SK-MEL-5 (cell line): ENCODE measurements at places on chromosomes 3 and 15. TPM values are rescaled to one million over a fixed set of nuclear protein-coding genes. Genes with fewer than 3 reads are reported as not detected.

The TGM4 gene
- not detected in 2 replicates for total RNA-seq

The INKA1 gene
- 3.4 and 6.9 TPM in 2 replicates for total RNA-seq

The CRELD1 gene
- 47.7 and 50.2 TPM in 2 replicates for total RNA-seq

The TIMP4 gene
- total RNA-seq: not detected in 2 replicates

The KCNH8 gene
- total RNA-seq: 0.24 and 0.26 TPM in 2 replicates

The WNT5A gene
- total RNA-seq: 1.2 and 1.3 TPM in 2 replicates

The GOLGA8K gene
- 0.13 and 0.40 TPM in 2 replicates for total RNA-seq

The C3orf85 gene
- not detected in 2 replicates for total RNA-seq

The NDUFAF3 gene
- total RNA-seq: 174 and 216 TPM in 2 replicates

The P2RY1 gene
- 3.6 and 4.8 TPM in 2 replicates for total RNA-seq

The RBPMS2 gene
- 1.1 and 1.4 TPM in 2 replicates for total RNA-seq

DNA sequence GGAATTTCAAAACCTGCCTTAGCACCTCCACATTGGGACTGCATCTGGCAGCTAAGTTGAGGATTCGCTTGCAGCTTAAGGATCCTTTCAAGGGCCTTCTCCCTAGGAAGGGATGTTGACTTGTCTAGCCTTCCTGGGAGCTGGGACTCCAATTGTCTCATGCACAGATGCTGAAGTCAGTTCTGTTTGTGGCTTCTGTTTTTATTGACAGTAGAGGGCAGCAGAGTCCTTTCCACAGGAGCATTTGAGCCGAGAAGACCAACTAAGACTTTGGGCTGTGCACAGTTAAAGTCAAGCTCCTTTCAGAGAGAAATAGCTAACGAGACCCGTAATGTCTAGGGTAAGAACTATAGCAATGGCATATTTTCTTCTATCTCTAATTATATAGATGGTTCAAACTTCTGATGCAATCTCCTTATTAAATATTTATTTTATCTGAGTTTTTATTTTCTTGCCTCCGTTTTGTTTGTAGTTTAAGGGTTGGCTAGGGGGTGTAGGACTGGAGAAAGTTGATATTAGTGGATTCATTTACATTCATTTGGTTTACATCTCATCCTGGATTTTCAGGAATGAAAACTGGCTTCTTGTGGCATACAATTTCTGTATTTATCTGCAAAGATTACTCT, 59.7 kb upstream of the KBTBD8 start:
- DNase-seq: peak; percentile 83

DNA sequence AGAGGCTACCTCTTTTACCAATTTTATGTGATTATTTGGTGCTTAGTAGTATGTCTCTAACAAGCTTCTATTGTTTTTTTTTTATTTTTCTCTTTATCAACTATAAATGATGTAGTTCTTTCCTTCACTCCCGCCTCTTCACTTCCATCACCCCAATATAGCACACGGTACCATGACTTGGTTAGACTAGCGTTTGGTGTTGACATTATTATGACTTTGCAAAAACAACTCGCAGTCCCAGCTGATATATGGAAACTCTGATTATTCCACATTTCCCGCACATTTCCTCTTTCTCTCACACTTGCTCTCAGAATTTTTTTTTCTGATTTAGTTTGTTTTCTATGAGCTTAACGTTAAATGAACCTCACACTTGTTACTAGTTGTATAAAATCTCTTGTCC, 162.2 kb downstream of the GREM1 start:
- DNase-seq: no peak

DNA sequence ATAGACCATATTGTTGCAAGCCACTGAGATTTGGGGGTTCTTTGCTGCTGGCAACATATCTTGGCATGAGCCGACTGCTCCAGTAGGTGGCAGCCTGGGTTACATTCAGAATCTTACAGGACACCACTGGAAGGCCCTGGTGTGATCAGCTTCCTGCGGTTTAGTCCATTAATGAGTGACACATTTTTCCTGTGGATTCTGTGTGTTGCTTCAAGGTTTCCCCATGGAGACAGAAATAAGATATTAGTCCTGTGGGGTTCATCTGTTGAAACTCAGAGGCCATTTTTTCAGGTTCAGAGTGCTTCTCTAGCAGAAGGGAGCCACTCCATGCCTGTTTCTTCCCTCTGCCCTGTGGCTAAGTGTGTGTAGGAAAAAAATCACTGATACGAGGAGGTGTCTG, 116.2 kb downstream of the MFSD1 start:
- DNase-seq: peak; percentile 75

DNA sequence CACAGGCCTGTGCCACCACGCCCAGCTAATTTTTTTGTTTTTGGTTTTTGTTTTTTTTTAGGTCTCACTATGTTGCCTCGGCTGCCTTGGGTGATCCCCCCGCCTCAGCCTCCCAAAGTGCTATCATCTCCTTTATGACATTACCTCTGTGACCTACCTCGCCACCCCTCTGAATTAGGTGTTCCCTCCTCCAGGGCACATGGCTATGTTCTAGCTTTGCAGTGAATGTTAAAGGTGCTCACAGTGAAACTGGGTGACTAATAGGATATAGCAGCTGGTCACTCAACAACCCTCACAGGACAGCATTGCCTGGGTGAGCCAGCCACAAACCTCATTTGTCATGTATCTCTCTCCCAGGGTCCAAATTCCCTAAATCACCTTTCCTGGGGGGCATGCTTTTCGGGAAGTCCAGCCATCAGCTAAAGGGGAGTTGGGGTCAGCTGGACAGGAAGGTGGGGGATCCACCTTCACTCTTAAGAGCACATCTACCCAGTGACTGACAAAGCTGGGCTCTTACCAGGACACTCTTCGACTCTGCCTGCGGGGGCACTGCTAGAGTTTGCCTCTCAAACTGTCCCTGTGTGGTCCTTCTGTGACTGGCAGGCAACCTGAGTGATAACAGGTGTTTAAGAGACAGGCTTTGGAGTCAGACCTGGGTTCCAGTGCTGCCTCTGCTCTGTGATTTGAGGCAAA, 1.6 kb upstream of the TTLL3 start:
- peak; percentile 54 for DNase-seq

DNA sequence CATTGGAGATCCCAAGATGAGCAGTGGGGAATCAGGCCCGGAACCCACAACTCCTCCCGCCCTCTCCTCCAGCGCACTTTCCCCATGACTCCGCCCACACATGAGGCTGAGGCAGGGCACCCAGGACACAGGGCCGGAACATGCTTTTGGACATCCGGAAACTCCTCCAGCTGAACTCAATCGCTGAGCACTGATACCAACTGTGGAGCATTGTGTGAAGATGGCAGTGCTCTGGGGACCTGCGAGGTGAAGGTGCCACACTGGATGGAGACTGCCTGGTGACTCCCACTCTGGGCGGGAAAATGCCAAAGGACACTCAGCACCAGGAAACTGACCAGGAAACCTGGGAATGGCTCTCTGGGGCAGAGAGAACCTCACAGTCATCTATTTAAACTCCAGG, 189.1 kb downstream of the FAM43A start:
- DNase-seq: no peak

- no peak for DNase-seq
These were observed 544 bp upstream of the GATM start for GRCh38 chr15:45378913-45379262.

DNA sequence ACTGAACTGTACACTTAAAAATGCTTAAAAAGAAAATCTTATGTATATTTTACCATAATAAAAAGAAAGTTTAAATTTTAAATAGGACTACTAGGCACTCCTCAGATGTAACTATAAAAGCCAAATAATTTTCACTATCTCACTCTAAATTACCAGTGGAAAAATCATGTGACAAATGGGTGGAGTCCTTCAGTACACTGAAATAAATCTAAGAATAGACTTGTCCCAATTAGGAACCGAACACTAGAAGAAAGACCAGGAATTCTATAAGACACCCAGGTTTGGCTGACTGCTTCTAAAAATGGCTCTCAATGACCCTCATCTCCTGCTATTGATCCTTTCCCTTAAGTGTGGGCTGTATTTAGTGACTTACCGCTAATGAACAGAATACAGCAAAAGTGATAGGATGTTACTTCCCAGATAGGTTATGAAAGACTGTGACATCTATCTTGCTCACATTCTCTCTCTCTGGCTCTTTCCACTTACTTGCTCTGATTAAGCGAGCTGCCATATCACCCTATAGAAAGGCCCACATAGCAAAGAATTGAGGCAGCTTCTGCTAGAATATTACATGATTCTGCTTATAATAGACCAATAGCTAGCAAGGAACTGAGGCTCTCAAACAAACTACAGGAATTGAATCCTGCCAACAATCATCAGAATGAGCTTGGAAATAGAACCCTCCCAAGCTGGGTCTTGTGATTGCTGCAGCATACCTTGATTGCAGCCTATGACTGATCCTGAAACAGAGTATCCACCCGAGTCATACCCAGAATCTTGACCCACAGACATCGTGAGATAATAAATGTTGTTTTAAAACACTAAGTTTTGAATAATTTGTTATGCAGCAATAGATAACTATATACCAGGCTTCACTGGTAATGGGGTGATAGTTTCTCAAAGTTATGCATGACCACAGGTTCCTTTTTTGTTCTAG, 16.9 kb downstream of the TTBK2 start:
- DNase-seq: no peak

DNA sequence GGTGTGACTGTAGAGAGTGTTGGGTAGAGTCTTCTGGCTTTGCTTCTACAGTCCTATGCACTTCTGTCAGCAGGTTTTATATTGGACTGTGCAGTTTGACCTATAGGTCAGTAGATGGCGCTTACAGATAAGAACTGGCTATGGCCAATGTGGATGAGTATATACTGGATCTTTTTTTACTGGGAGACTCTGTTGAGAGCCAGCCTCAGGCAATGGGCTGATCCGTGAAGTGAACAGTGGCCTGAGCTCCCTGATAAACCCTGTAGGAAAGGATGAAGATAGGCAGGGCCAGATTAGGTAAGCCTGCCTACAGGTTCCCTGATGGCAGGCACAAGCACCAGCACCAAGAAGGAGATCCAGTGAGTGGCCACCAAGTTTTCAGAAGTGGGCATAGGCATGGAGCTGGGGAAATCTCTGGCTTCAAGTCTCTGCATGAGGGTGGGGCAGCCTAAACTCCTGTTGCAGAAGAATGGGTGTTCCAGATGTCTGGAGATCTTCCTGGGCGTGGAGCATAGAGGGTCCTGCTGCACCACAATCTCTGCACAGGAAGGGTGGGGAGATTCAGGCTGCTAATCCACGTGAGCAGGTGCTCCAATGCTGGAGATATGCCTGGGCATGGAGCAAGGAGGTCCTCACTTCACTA, 326.0 kb upstream of the SGO1 start:
- DNase-seq: peak; percentile 83

DNA sequence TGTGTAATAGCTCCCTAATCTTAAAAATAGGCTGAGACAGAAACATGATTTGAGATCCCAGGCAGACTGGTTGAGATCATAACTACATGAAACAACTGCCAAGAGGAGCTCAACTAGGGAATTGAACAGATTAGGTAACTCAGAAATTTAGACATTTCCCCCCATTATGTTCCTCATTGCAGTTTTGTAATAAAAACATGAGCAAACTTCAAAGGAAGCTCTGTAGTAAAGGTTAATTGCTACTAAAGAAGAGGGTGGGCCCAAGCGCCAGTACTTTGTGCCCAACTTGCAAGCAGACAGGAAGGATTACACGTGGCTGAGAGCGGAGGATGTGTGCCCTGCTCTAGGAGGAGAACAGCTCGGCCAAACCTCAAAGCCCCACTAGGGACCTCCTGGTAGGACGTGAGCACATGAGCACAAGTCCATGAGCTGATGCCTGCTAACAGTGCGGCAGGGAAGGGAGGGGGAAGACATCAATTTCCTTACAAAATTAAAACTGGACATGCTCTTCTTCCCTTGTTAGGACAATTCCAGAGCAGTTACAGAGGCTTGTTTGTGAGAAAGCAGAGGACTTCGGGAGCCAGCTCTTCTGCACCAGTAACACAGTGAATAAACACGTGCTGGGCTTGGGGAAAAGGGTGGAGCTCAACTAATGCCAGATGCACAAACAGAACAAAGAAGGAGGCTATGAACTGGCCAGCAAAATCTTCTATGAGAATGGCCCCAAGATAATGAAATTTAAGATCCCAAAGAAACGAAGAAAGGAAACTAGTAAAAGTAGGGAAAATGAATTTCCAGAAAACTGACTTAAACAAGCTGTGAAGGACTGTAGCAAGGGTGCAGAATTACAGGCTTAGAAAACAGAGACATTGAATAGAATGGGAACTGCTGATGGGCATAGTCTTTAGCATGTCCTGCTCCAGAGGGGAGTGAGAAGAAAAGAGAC, 275.5 kb downstream of the MECOM start:
- DNase-seq: peak; percentile 1

DNA sequence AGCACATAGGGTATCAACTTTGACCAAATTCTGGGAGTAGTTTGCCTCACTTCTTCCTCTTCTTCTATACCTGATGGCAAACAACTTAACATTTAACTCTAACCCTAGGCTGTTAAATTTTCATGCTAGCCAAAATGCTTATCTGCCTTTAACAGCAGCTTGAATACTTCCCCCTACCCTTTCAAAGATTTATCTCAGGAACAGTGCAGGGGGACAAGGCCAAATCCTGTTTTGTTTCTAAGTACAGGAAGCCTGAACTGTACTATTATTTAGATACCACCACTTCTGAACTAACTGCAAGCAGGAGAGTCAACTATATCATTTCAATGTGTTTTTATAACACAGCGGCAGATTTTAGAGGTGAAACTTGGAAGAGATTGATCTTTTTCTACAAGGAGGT, 104.0 kb upstream of the CNTN6 start:
- DNase-seq: no peak

DNA sequence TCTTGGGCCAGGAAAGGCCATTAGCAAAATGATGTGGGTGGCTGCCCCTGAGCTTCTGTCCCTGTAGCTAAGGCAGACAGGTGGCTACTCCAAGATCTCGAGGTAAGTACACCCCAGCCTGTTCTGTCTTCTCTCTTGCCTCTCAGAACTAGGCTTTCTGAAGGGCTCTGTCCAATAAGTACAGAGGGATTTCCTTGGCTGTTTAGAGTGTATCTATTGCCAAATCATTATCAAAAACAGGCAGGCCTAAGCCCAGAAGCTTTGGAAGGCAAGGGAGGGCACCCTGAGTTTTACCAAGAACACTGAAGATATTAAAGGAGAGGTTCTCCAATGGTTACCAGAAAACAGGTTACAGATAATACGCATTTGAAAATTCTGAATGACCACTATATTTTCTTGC, 156.6 kb downstream of the MYRIP start:
- no peak for DNase-seq

DNA sequence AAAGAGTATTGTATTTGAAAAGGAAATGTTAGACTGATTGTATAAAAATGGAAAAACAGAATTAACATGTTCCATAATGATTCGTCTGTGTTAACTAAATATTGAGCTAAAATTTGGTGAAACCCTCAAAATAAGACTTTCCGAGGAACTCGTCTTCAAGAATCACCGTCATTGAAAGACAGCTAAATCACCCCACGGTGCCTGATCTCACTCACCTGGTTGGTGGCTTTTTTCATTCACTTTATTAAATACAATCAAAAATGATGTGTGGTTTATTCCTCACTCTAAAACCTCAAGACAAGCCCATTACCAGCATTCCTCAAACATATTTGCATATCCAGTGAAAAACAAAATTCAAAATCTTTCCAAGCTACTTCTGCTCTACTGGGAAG, 153.9 kb downstream of the FOXP1 start:
- no peak for DNase-seq

DNA sequence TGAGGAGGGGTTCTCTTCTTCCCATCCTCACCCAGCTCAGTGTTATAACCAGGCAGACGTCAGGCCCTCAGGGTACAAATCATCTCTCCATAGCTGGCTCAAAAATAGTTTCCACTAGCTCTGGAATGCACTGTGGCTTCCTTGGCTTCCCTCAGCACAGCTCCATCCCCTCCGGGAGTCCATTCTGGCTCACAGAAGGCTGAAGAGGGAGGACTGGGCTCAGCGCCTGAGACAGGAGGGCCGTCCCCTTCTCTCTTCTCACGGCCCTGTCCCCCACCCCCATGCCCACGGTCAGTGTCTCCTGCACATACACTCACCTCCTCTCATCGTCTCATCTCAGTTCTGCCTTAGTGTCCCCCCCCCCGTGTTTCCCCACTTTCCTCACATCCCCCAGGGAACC, 50.1 kb downstream of the UMPS start:
- peak; percentile 26 for DNase-seq
